ENCODE measurements at places on chromosomes 4 and X.

- no peak for DNase-seq
These were observed 415.0 kb upstream of the INTU start for GRCh38 chr4:127217586-127218229.

DNA sequence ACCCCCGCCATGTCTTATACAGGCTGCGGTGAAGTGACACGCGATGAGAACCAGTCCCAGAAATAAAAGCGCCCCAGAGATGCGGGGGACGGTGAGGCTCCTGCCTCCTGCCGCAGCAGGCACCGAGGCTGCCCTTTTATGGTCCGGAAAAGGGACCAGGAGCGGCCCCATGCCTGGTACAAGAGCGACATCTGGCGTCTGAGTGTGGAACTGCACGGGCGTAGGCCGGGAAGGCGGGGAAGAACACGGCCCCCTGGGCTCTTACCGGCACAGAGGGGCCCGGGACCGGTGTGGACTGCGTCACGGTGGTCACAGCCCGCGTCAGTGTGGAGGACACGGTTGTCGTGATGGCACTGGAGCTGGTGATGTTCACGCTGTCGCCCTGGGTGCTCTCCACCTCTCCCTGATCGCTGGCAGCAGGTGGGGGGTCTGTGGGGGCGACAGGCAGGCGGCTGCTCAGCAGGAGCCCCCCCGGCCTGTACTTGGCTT, 8.9 kb upstream of the RENBP start:
- DNase-seq, result peak; percentile 60

DNA sequence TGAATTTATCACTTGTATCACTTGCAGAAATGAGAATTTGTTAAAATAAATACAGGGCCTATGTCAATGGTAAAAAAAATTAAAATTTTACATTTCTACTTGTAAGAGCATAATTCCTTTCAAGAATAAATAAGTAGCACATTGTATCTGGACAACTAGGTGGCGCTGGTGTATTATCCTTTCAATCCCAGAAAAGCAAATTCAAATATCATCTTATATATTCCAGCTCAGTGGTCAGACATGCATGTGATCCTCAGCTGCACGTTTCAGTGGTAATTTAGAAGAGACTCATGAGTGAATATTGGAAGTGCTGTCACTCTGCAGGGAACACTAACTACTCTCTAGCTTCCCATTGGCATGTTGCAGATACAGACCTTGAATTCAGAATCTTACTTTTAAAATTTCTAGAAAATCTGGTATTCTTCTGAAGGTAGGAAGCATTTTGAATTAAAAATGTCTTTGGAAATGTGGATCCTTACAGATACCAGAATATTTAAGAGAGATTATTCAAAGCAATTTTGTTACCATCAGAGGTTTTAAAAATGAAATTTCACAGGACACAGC, 1414.7 kb upstream of the TENM3 start:
- peak; percentile 85 for DNase-seq

GRCh38 chr4:47662975-47663374, 174.9 kb downstream of the CORIN start:
- no peak for DNase-seq

GRCh38 chr4:102625232-102625930, 124.2 kb downstream of the NFKB1 start:
- peak; percentile 65 for DNase-seq
